ENCODE measurements at places on chromosomes 11 and 22. TPM values are rescaled to one million over a fixed set of nuclear protein-coding genes. Genes with fewer than 3 reads are reported as not detected.

GRCh38 chr22:46408568-46409506, 73.3 kb downstream of the TRMU start:
- no peak for DNase-seq

DNA sequence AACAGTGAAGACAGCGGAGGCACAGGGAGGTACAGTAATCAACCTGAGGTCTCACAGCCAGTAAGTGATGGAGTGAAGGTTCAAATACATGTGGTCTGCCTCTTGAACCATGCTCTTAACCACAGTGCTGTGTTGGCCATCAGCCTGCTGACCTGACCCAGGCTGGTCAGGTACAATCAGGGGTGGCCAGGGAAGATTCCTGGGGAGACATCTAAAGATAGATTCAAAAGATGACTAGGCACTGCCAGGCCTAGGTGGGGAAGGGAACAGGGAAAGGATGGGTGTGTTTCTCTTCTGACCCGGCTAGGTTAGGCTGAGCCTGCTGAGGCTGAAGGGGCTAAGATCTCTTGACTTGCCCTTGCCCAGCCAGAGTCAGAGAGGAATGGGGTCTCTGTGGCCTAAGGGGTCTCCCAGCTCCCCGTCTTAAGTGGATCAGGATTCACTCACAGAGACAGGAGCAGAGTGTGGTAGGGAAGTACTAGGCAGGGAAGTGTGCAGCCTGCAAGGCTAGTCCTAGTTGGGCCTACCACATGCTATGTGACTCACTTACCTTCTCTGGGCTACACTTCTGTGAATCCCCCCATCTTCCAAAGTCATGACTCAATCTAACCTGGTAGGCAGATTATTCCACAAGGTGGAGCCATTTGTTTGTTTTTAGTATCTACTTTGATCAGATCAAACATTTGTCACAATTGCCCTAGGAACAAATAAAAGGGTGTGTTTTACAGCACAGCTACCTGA, 10.4 kb upstream of the SREBF2 start:
- peak; percentile 74 for DNase-seq

DNA sequence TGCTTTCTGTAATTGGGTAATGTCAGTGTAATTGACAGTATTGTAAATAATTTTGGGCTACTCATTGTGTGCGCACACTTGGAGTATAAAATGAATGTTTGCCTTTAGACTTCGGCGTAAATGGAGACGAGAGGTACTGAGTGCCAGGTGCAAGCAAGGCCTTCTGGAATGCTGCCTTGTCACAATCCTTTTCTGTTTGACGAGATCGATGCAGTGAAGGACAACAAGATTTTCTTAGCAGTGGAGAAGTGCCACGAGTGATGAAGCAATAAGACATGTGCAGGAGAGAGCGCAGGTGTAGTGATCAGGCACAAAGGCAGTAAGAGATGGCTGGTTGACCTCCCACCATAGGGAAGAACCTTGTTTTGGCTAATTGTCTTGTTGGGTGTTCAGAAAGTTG, 67.5 kb downstream of the DDX10 start:
- DNase-seq: no peak

The CSNK2A3 gene
- 0.84 TPM for total RNA-seq

The FAM227A gene
- 1.1 TPM for total RNA-seq

The TNNT3 gene
- not detected for total RNA-seq

DNA sequence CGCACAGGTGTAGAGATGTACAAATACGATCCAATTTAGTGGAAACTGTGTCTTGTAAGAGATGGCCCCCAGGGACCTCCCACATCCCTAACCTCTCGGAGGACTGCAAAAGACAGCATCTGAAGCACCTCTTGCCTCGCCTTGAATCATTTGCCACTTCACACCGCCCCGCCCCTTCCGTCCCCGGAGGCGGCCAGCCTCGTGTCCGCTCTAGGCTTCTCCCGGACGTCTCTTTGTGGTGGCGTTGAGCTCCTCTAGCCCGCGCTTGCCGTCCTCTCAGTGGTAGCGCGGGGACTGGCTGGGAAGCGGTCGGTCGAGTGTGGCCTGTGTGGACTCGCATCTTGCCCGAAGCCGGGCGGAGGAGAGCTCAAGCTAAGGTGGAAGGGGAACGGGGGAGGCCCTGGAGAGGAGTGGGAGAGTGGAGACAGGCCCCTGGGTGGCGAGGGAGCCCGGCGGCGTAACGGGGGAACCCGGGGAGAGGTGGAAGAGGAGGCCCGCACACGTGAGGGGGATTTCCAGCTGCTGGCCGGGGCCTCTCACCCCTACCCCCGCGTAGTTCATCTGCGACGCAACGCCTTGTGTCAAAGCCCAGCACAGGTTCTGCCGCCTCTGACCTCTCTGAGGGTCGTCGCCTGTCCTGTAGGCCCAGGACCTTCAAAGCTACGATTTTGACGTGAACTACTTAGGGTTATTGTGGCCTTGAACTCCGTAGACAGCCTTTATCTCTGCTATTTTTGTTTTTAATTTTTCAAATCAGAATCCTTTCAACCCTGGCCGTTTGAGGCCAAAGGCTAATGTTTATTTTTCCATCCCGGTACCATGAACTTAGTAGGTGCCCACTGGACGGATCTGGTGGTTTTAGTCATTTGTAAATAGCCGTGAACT, at the start of gene ARL14EP:
Gene ARL14EP, plus strand, starts transcription at position 279 of the 885 bp plus-strand sequence. CDS start 7,845 bp downstream, outside the sequence.
- DNase-seq: peak; percentile 95

The NXPE4 gene
- total RNA-seq: not detected

- DNase-seq: no peak
Observed at GRCh38 chr11:130865091-130865773, 51.0 kb downstream of the SNX19 start.

The CCDC73 gene
- total RNA-seq: not detected

- no peak for DNase-seq
Observed at GRCh38 chr22:24106385-24107381, 74.6 kb upstream of the SUSD2 start.

The HEPHL1 gene
- total RNA-seq: not detected

The CAT gene
- total RNA-seq: 47.9 TPM

GRCh38 chr11:19938169-19938856, 222.0 kb downstream of the DBX1 start:
- peak; percentile 59 for DNase-seq

DNA sequence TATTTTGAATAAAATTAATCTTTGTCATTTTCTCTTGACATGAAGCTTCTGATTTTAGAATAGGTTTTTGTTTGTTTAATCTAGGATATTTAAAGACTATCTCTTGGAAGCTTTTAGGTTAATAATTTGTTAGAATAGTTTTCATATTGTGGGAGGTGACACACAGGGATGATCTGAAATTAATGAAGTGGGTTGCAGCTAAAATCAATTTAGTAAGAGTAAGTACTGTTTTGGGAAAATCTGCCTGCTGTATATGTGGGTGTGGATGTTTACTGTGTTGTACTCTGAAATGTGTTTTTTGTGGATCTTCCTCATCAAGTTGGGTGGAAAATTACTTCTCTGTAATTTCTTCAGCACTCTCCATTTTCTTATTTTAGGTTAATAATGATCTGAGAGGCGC, 67.3 kb downstream of the BID start:
- no peak for DNase-seq

Measured in HFFc6 (cell line).